Colonic mucosa (tissue), 4 donors: ENCODE measurements at places on chromosomes 1 and 21.

GRCh38 chr1:183019860-183020259 lies 3.4 kb upstream of the LAMC1 start:
- no peak for DNase-seq
- H3K27me3 ChIP-seq, result no peaks in the 10 kb centered on the region
- H3K36me3 ChIP-seq, result no peaks in the 10 kb centered on the region
- no peak overlapping the region for H3K4me3 ChIP-seq
- no peaks in the 10 kb centered on the region for H3K4me1 ChIP-seq

GRCh38 chr1:41927118-41927517 lies 8.4 kb upstream of the HIVEP3 start:
- no peak overlapping the region for H3K27ac ChIP-seq
- no peak overlapping the region for H3K4me3 ChIP-seq
- H3K27me3 ChIP-seq, result no peaks in the 10 kb centered on the region

GRCh38 chr1:149967041-149967440 lies 30.4 kb upstream of the MTMR11 start:
- H3K36me3 ChIP-seq, result peaks cover 19% of the 10 kb centered on the region
- H3K27ac ChIP-seq, result no peak overlapping the region
- H3K4me1 ChIP-seq, result peaks cover 3% of the 10 kb centered on the region
- H3K4me3 ChIP-seq, result no peak overlapping the region
- no peaks in the 10 kb centered on the region for H3K27me3 ChIP-seq

GRCh38 chr1:205244384-205244783 lies 16.6 kb downstream of the TMCC2 start:
- no peak overlapping the region for H3K4me3 ChIP-seq
- no peaks in the 10 kb centered on the region for H3K4me1 ChIP-seq
- no peaks in the 10 kb centered on the region for H3K27me3 ChIP-seq
- no peaks in the 10 kb centered on the region for H3K36me3 ChIP-seq
- no peak overlapping the region for H3K27ac ChIP-seq

- DNase-seq, result no peak
- H3K4me1 ChIP-seq, result peaks cover 5% of the 10 kb centered on the region
- no peak overlapping the region for H3K27ac ChIP-seq
- no peaks in the 10 kb centered on the region for H3K36me3 ChIP-seq
- H3K27me3 ChIP-seq, result no peaks in the 10 kb centered on the region
- H3K4me3 ChIP-seq, result no peak overlapping the region
These were observed 89.1 kb downstream of the SSBP3 start for GRCh38 chr1:54317084-54317483.
